Anterior cingulate cortex (tissue), 58 donors: ENCODE measurements at places on chromosomes 4 and X.
A peak's percentile ranks its signal among the peaks of the same experiment; 100 is the strongest.

GRCh38 chr4:172950990-172951389 is 217.6 kb upstream of the GALNT7 start:
- DNase-seq = no peak

- DNase-seq = no peak
These were observed 50.9 kb downstream of the BEND4 start for GRCh38 chr4:42101446-42101975.

- DNase-seq = no peak
These were observed 120.0 kb downstream of the RAB28 start for GRCh38 chr4:13364172-13364571.

GRCh38 chrX:120308558-120308957 is 2.7 kb downstream of the TMEM255A start:
- DNase-seq = no peak

GRCh38 chrX:70262952-70263567 is 3.1 kb upstream of the P2RY4 start:
- DNase-seq = no peak

DNA sequence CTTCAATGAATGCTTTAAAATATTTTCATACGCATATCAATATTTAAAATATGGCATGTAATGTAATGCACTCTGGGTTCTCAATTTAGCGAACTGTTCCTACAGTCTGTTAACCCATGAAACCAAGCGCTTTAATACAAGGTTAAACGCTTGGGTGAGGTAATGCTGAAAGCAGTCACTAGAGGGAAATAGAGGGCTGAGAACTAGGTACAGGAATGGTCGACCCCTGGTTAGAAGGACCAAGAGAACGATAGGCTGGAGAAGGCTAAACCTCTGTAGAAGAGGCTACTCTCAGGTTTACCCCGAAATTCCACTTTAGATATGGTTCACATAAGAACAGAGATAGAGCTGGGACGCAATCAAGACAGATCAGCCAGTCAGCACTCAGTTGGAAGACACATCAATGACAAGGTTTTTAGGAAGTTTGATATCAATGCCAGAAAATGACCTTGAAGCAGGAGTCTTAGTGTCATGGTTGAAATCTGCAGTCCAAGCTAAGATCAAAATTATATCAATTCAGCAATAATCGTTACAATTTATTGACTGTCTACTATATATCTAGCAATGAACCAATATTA is 26.9 kb downstream of the ARSJ start:
- no peak for DNase-seq

- DNase-seq = no peak
These were observed 13.1 kb upstream of the SLC9B1 start for GRCh38 chr4:103032574-103032973.

DNA sequence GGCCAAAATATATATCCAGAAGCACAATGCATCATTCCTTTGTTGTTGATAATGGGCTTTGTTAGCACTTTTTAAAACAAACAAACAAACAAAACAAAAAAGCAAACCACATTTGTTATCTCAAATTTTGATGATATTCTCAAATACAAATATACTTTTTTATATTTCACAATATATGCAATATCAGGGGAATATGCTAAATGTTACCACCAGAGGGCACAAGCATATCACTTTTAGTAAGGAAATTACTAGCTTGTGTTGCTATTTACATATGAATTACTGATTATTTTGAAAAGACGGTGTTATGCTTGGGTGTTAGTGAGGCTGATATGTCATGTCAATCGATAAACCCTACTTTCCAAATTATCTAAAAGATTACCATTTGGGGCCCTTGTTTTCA is 29.1 kb downstream of the RIPPLY1 start:
- DNase-seq = no peak

DNA sequence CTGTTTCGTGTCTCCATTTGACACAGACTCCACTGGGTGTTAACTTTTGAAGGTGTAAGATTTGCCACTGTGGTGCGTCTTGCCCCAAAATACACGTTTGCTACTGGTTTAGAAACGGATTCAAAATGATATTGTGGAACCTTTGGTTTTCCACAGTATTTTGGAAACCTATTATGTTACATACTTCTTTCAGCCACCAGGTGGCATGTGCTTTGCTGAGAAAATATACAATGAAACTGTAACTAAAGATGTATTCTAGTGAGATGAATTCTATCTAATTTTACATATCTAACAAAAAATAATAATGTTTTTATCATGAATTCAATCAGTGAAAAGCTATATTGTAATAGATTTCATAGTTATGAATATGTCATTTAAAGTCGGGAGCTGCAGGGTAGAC is 28.4 kb upstream of the SLITRK4 start:
- DNase-seq = no peak

- no peak for DNase-seq
These were observed 2.4 kb upstream of the AFF2 start for GRCh38 chrX:148498067-148498466.

GRCh38 chr4:56086073-56086541 is 137.4 kb downstream of the CEP135 start:
- no peak for DNase-seq

DNA sequence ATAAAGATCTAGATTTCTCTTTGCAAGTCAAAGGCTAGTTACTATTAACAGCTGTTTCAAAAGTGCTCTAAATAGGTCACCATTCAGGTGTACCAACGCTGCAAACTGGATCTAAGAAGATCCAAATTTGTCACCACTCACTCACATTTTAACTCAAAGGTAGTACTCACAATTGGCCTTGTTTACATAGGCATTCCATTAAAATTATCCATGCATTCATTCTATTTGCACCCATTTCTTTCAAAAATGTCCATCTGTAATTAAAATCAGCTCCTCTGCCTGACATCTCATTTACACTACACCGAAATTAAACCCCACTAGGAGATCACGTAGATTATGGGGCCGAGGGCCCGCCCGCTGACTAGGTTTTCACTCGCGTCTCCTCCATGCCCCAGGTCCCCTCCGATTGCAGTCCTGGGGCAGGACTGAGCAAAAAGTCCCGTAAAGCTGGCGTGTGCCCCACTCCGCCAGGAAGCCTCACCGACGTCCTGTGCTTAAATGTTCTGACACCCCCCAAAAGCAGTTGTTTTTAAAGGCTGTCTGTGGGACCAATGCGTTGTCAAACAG is 1.3 kb upstream of the ING2 start:
- DNase-seq = peak; percentile 25

- DNase-seq = no peak
These were observed 50.6 kb upstream of the ANKRD17 start for GRCh38 chr4:73309211-73309610.

DNA sequence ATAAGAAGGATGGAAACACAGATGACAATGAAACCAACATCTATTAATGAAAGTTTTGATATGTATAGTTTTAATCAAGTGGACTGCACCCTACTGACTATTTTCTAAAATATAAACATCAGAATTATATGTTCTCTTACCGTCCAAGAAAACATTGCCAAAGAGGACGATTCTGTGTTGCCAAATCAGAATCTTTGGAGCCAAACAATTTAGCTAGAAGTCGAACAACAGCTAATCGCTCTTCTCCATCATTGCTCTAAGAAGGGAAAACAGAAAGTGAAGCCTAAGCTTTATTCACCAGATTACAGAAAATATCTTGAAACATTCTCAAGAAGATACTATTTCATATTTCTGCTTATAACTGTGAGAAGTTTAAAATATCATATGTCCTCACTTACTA is 64.2 kb downstream of the PDS5A start:
- DNase-seq = no peak

GRCh38 chrX:22056235-22056634 is 24.1 kb downstream of the PHEX start:
- DNase-seq = no peak

GRCh38 chrX:2765549-2765830 is 13.7 kb downstream of the XG start:
- no peak for DNase-seq

GRCh38 chr4:38409852-38410251 is 254.1 kb upstream of the KLF3 start:
- DNase-seq = no peak

DNA sequence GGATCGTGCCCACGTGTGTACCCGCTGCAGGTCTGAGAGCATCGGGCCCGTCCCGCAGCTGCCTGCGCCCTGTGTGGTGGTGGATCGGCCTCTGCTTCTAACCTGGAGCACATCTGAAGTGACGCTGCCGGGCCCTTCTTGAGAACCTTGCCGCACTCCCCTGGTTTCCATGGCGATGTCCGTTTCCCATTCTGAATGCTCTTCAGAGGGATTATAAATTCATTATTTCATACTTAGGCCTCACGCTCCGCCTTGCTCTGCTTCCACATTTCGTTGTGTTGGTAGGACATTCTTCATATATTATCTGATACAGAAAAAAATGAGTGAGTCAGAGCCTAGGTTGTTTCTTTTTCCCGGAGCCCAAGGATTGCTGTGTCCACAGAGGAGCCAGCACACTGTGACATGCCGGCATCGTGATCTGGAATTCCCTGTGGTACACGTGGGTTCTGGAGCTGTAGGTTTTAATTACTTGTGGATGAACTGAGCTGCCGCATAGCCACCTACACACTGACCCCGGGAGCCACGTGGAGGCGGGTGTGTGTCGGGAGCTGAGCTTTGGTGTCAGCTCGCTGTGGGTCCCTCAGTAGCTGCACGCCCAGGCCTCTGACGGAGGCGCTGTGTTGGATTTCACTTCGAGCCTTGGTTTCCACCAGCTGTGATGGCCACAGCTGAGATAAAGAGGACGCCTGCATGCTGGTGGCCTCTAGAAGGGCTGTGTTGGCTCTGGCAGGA is 63.4 kb downstream of the PSAPL1 start:
- DNase-seq = no peak

GRCh38 chrX:23332101-23332887 is 2.4 kb upstream of the PTCHD1 start:
- DNase-seq = no peak

GRCh38 chrX:19725641-19726040 is 161.8 kb downstream of the SH3KBP1 start:
- no peak for DNase-seq

DNA sequence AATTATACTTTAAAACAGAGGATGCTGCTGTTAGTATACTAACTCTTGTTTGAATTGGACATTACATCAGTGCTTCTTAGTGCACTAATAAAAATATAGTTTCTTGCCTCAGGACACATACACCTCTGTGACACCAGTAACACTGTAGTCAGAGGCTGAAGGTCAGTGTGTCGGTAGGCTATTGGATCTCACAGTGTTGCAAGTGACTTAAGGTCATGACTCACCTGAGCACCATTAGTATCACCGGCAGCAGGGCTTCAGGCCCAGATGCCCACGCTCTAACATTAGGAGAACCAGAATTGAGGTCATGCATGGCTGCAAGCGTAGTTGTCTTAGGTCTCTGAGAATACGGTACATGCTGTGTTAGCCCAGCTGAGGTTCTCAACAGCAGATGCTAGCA is 15.2 kb downstream of the ETDC start:
- DNase-seq = no peak

GRCh38 chr4:24570574-24571236 is 13.6 kb downstream of the DHX15 start:
- no peak for DNase-seq

GRCh38 chrX:10555846-10556245 is 64.5 kb downstream of the MID1 start:
- DNase-seq = no peak

GRCh38 chrX:72307646-72308051 is 1.9 kb upstream of the CITED1 start:
- no peak for DNase-seq

- no peak for DNase-seq
These were observed 79.2 kb downstream of the TRIML1 start for GRCh38 chr4:188218392-188218791.

DNA sequence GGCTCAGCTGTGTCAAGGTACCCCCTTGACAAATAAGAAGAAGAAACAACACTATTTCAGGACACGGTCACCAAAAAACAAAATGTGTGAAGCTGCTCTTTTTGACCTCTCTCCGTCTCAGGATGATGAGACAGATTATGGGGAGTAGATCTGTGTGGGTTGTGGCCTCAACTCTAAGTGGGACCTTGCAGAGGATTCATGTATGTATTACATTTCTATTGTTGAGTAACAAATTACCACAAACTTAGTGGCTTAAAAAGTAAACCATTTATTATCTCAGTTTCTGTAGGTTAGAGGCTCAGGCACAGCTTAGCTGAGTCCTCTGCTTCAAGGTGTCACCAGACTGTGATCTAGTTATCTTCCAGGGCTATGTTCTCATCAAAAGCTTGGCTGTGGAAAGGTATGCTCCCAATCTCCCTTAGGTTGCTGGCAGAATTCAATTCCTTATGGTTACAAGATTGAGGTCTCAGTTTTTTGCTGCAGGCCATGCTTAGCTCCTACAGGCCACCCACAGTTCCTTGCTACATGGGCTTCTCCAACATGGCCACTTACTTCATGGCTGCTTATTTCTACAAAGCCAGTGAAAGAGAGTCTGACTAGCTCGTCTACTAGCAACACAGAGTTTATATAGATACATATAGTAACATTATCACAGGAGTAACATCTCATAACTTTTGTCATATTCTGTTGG is 28.1 kb downstream of the DGKK start:
- no peak for DNase-seq

DNA sequence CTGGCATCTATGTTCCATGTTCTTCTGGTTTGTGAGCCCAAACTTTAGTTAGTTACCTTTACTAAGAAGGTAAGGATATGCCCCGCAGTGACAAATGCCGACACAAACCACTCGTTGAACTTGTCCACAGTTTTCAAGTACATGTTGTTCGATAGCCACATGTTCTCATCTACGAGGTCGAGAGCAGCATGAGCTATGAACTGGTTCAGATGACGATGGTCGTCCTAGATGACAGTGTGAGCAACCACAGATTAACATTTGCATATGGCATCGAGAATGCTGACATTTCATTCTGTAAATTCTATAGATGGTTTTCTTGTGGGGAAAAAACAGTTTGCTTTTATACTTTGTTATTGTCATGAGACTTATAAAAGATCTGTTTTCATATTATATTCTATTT is 18.0 kb downstream of the TRAPPC2 start:
- no peak for DNase-seq

DNA sequence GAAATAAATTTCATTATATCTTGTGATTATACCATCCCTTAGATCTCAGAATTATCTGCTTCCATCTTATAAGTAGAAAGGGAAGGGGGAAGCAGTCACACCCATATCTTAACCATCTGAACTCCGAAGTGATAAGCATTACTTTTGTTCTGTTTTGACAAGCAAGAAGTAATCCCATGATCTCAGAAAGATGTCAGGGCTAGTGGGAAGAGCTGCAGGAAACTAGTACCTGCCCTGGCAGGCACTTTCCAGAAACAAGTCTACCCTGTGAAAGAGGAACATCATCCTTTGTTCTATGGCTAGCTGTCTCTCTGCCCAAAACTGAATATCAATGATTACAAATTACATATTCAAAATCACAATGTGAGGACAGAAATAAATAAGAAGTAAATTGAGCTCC is 244.4 kb downstream of the SPOCK3 start:
- DNase-seq = no peak

DNA sequence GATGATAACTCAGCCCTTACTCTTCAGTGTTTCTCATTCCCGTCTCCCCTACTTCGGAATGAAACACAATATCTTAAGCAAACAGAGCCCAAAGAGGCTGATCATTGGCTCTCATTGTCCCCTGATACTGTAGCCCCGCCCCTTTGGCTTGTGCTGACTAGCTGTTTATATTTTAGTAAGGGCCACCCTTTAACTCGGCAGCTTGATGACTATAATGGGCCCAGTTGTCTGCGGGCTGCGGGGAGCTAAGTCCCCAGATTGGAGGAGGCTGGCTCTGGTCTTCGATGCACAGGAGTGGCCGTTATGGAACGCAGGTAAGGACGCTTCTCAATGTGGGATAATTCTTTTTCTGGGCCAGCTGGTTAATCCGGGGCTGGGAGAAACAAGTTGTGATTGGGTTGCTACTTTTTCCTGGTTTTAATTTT is at the start of gene TRIM2:
Gene TRIM2 (plus strand): TSS at position 197 of the 425 bp plus-strand sequence. CDS start 88 bp downstream, at position 285.
- DNase-seq = peak; percentile 45

- DNase-seq = no peak
These were observed 421.3 kb downstream of the BCOR start for GRCh38 chrX:39676434-39676833.
